Left lung (tissue), 14 donors: ENCODE measurements at places on chromosomes 5 and 9. TPM values are rescaled to one million over a fixed set of nuclear protein-coding genes. Genes with fewer than 3 reads are reported as not detected.

DNA sequence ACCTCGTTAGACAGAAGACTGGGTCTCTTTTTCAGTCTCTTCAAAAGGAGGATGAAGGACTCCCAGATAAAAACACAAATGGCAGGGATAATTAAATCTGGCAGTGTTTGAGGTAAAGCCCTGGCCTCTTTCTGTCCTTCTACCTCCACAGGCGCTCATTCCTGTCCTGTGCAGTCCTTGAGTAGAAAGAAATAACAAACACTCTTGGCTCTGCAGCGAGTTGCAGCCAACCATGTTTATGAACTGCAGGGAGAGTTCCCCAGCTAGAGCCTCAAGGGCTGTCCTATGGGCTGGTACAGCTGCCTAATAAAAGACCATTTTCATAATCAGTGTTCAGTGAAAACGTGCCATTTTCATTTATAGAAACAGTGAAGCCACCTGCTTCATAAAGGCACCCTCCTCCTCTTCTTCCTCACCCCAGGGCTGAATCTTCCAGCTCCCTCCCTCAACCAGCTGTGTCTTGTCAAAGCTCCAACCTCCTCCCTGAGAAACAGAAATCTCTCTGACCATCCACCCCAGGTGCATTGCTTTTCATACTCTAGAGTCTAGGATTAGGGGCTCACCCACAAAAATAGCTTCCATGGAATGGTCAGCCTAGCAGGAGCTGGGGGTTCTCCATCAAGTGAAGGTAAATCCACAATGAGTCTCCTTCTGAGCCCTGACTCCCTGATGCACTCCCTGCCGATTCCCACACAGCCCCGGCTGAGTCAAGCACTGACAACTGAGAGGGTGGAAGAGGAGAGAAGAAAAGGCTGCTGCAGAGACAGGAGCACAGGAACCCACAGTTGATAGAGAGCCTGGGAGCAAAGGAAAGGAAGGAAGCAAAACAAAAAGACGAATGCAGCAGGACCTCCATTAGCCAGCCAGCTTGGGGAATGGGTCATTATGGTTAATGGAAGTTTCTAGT lies 150.7 kb downstream of the CMYA5 start:
- H3K27me3 ChIP-seq, result no peaks in the 10 kb centered on the region
- H3K4me1 ChIP-seq, result no peaks in the 10 kb centered on the region
- H3K36me3 ChIP-seq, result no peaks in the 10 kb centered on the region
- no peak overlapping the region for H3K4me3 ChIP-seq

ANKRA2 gene
- 55.7 TPM for polyA plus RNA-seq

DNA sequence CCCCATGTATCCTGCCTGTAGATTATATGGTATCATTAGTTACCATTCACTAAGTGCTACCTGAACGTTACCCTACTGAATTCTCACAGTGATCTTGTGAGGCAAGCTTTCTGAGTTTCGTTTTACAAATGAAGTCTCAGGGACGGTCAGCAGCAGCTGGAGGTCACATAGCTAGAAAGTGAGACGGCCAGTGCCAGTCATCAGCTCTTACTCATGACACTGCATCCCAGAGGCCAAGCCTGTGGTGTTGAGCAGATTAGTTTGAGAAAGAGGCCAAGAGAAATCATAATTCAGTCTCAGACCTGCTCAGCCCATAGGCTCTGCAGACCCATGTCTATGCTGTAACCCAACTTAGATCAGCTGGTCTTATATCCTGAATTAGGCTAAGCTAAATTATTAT lies 95.7 kb upstream of the EGFLAM start:
- no peak for DNase-seq
- no peak overlapping the region for H3K4me3 ChIP-seq
- H3K27ac ChIP-seq, result no peak overlapping the region
- H3K4me1 ChIP-seq, result no peaks in the 10 kb centered on the region
- no peaks in the 10 kb centered on the region for H3K36me3 ChIP-seq
- H3K27me3 ChIP-seq, result no peaks in the 10 kb centered on the region

CCL21 gene
- polyA plus RNA-seq, result 212 TPM

PRSS3 gene
- not detected for polyA plus RNA-seq

DNA sequence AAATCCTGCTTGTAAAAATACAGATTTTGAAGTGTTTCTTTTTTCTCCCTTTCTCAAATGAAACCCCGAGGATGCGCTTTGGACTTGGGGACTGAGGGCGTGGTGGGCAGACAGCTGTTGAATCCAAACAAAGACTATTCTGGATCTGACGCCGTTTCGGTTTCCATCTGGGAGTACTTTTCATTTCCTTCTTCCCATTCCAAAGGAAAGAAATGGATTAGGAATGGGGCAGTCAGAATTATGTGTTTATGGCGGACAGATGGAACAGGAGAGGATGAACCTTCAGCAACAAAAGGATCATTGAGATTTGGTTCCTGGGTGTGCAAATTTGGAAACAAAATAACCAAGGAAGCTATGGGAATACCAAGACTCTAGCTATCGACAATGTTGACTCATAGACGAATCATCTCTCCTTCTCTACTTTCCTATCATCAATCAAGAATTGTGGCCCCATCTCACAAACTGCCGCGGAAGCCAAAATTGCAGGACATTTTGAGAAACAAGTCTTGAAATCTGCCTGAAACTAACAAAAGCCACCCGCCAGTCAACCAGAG lies 300.6 kb downstream of the PARP8 start:
- no peaks in the 10 kb centered on the region for H3K36me3 ChIP-seq
- H3K4me3 ChIP-seq, result peak overlapping the region; percentile 35

ADAMTS6 gene
- polyA plus RNA-seq, result 11.3 TPM

GRCh38 chr5:105350486-105351140 lies 1788.0 kb upstream of the NUDT12 start:
- no peaks in the 10 kb centered on the region for H3K36me3 ChIP-seq

DNA sequence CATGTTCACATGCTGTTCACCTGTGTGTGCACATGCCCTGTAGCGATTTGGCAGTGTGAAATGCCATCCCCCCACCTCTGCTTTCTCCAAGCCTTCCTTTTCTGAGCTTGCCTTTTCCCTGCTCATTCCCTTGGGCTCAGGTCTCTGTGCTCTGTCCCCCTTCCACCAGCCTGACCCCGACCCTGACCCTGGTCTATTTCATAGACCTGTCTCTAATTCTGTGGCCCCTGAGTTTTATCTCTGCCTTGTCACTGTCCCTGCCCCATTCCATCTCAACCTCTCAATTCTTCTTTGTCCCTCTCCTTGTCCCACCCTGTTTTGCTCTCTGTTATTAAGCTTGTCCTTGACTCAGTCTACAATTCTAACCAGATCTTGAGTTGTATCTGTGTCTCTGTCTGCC lies 735 bp downstream of the ARAP3 start:
- H3K27ac ChIP-seq, result peak overlapping the region; percentile 94
- no peak for DNase-seq
- peaks cover 3% of the 10 kb centered on the region for H3K4me1 ChIP-seq
- peak overlapping the region; percentile 60 for H3K4me3 ChIP-seq
- no peaks in the 10 kb centered on the region for H3K27me3 ChIP-seq

DNA sequence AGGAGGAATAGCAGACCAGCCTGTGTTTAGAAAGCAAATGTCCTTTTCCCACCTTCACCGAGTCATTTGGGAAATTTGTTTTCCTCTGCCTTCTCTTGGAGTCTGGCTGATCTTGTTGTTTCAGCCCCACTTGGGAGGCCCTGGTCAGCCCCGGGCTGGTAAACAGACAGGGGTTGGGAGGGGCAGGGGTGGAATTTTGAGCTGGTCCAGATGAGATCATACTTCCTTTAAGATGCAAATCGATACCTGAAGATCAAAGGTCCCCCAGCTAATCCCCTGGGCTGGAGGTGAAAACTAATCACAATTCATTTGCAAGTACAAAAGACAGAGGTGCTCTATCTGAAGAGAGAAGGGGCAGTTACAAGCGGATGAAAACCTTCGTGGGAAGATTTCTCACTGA lies 118.4 kb downstream of the PAPPA start:
- peaks cover 6% of the 10 kb centered on the region for H3K27me3 ChIP-seq
- no peak overlapping the region for H3K4me3 ChIP-seq
- H3K4me1 ChIP-seq, result no peaks in the 10 kb centered on the region
- no peaks in the 10 kb centered on the region for H3K36me3 ChIP-seq

TMEFF1 gene
- 2.6 TPM for polyA plus RNA-seq

GRCh38 chr9:127550751-127551150 lies 61.3 kb upstream of the STXBP1 start:
- no peak overlapping the region for H3K4me3 ChIP-seq
- peak overlapping the region; percentile 33 for H3K27ac ChIP-seq
- peaks cover 96% of the 10 kb centered on the region for H3K4me1 ChIP-seq
- H3K27me3 ChIP-seq, result no peaks in the 10 kb centered on the region

- no peaks in the 10 kb centered on the region for H3K27me3 ChIP-seq
- no peaks in the 10 kb centered on the region for H3K4me1 ChIP-seq
- H3K4me3 ChIP-seq, result no peak overlapping the region
- H3K27ac ChIP-seq, result no peak overlapping the region
- no peaks in the 10 kb centered on the region for H3K36me3 ChIP-seq
- no peak for DNase-seq
Measured at GRCh38 chr9:23674016-23674585, 151.9 kb downstream of the ELAVL2 start.

- no peaks in the 10 kb centered on the region for H3K27me3 ChIP-seq
- H3K27ac ChIP-seq, result no peak overlapping the region
- no peak overlapping the region for H3K4me3 ChIP-seq
- H3K36me3 ChIP-seq, result no peaks in the 10 kb centered on the region
Measured at GRCh38 chr9:89522261-89522958, 24.5 kb upstream of the SEMA4D start.
